Activated naive CD8-positive, alpha-beta T cell treated with anti-CD3 and anti-CD28 coated beads, Interleukin-2, amount 50 U/mL, for 16 hours (primary cell): ENCODE measurements at places on chromosomes 11 and 22.

GRCh38 chr11:92962446-92962845, 7.0 kb upstream of the MTNR1B start:
- no peak for DNase-seq

DNA sequence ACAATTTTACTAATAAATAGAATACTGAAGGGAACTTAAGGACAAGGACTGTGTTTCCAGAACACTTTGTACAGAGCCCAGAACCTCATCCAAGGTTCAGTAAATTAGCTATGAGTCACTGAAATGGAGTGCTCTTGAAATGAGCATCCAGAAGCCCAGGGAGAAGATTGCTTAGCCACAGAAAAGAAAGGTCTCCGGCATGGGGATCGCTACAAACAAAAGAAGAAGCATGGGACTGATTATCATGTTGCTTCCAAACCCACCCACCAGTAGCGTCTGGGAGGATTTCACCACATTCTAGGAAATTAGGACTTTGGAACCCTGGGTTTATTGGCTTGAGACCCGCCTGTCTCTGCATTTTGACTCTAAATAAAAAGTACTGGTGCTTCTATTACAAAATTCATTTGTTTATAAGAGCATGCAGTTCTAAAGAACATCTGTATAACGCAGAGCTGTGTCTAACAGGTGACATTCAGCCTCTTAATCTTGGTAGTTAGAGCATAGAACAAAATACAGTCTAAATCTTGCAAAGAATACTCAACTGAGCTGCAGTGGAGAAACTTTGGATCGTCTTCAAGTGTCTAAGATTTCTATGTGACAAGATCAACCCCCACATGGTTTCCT, 35.9 kb upstream of the SESN3 start:
- no peak for DNase-seq

GRCh38 chr11:120198787-120199469, 11.9 kb upstream of the OAF start:
- no peak for DNase-seq

DNA sequence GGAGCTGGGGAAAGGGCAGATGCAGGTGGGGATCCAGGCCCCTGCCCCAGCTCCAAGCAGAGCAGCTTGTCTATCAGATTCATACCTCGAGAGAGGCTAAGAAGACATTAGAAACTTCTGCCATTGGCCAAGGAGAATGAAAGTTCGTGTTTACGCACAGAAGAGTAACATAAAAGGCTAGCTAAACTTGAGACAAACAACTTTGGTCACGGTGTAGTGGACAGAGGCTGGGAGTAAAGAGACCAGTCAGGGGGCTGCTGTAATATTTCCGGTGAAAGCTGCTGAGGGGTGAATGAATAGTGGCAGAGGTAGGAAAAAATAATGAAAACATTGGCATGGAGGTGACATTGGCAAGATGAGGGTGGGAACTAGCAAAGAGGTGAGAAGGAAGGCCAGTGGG, 22.9 kb downstream of the PHF21B start:
- no peak for DNase-seq

DNA sequence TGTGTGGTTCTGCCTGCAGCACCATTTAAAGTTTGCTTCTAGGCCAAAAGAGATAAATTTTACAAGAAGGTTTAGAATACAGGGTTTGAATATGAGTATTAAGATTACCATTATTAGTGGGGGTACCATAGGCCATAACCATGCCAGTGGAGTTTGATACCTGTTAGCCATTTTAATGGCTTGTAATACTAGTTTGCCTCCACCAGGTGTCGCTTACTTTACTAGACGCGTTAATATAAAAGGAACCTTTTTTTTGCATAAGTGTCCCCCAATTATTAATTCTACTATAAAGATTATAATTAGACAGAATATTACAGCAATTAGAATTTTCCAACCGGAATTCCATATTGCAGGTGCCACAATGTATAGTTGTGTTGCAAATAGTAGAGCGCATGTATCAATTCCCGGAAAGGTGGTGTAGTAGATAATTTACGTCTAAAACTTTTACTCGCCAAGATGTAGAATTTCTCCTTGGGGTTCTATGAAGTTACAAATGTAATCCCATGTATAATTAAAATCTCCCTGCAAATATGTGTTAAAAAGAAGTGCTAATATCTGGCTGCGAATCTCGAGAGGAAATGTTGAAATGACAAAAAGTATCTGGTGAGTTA, 16.1 kb downstream of the MS4A6E start:
- no peak for DNase-seq

DNA sequence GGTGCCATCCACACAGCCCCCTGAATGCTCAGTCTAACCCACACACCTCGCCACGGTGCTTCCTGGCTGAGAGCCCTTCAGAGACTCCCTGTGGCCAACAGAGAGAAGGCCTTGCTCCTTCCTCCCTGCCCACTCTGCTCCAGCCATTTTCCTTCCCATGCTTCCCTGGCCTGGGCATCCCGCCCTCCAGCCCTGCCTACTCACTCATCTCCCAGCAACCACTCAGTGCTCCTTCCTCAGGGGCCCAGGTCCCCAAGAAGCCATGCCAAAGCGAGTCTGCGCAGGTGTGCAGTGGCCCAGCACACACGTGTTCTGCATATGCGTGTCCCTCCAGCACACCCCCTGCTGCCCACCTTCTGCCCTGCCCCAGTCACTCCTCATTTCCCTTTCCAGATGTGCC, 56.4 kb downstream of the NECTIN1 start:
- no peak for DNase-seq

DNA sequence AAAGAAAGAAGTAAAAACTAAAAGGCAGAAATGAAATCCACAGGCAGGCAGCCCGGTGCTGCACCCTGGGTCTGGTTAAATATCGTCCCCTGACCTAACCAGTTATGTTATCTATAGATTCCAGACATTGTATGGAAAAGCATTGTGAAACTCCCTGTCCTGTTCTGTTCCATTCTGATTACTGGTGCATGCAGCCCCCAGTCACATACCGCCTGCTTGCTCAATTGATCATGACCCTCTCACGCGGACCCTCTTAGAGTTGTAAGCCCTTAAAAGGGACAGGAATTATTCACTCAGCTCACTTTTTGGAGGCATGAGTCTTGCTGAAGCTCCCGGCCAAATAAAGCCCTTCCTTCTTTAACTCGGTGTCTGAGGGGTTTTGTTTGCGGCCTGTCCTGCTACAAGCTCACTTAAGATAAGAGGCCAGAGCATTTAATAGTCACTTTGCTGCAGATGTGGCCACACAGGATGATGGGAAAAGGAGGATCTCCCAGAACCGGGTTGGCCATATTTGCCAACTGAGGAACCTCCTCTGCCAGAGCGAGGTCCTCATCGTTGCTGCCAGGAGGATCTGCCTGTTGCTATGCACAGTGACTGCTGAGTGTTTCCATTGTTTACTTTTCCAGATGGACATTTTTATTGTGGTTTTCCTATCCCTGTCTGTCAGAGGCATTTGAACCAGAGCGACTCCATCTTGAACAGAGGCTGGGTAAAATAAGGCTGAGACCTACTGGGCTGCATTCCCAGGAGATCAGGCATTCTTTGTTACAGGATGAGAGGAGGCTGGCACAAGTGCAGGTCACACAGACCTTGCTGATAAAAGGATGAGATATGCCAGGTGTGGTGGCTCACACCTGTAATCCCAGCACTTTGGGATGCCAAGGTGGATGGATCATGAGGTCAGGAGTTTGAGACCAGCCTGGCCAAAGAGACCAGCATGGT, 10.2 kb downstream of the C11orf96 start:
- no peak for DNase-seq

GRCh38 chr11:86990031-86990430, 34.8 kb upstream of the FZD4 start:
- DNase-seq = no peak

DNA sequence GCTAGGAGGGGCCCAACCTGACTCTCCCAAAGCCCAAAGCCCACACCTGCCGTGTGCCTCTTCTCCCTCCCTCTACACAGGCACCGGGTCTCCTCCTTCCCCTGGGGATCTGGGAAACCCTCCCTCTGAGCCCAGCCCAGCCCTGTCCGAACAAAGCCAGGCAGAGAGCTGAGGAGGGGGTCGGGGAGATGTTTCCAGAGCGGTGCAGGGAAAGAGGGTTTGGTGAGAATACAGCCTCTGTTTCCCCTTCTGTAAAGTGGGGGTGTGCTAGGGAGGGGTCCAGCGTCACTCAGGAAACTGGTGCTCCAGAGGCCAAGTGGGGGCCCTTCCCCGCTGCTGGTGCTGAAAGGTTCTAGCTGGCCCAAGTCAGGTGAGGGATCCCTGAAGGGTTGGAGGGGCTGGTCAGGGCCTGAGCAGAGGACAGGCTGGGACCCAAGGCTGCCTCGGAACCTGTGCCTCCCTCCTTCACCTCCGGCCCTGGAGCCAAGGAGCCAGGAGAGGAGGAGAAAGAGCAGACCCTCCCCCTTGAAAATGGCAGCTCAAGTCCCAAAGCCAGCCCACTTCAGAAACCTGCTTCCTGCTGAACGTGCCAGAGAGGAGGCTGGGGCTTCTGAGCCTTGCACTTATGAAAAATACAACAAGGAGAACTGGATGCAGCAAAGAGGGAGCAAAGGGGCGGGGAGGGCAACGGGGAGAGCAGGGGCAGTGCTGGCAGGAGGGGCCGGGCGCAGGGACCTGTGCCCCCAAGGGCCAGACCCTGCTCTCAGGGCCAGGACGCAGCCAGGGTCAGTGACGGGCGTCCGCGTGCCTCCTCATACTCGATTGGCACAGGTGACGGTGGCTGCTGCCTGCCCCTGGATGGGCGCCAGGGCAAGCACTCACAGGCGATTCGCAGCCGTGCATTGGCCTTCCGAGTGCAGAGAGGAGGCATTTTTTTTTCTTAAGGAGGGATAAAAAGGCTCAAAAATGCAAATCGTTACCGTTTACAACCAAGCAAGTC, 43.2 kb downstream of the MACROD1 start:
- no peak for DNase-seq

- DNase-seq = no peak
Measured at GRCh38 chr11:73331138-73331916, 23.3 kb downstream of the ARHGEF17 start.

DNA sequence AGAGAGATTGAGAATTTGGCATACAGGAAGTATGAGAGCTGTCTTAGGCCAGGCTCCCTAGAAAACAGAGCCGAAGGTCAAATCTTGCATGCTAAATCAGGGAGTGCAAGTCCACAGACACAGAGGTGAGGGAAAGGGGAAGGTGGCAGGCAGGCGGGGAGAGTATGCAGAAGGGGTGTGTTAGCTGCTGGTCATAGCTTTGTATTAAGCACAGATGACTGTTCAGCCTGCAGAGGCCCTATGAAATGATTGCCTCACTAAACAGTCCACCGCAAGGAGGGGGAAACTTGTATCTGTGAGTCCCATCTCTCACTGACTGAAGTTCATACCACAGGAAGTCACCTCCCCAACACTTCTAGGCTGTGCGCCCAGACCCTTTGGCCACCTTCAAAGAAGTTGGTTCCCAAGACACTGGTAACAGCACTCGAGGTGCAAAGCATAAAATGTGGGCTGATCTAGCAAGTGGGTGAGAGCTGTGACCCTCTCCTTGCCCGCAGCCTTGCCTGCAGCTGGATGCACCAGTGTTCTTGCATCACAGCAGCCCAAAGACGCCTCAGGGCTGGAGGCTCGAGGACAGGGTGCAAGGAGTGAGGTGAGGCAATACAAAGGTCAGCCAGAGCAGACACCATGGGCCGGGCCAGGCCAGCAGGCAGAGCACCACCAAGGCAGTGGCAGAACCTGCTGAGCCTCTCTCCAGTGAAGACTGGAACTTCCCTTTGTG, 115.3 kb upstream of the TBCEL start:
- DNase-seq = no peak

GRCh38 chr11:116177521-116178210, 595.1 kb downstream of the BUD13 start:
- DNase-seq = no peak

DNA sequence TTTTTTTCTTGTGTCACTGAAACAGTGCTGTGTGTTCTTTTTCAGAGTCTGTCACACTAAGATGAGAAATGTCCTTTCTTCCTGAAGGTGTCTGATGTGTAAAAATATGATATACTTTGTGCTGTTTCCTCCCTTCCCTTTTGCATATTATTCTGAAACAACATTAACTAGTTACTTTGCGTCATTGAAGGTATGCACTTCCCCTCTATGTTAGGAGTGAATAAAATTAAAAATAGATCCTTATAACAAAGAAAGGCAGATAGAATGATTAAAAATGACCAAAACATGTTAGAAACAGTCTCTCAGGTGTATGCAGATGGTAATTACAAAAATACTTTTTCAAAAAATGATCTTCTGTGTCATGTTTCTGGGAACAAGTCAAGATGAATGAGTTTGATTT, 1.6 kb upstream of the RAB30 start:
- no peak for DNase-seq

GRCh38 chr11:69055212-69055586, 6.5 kb downstream of the TPCN2 start:
- no peak for DNase-seq

DNA sequence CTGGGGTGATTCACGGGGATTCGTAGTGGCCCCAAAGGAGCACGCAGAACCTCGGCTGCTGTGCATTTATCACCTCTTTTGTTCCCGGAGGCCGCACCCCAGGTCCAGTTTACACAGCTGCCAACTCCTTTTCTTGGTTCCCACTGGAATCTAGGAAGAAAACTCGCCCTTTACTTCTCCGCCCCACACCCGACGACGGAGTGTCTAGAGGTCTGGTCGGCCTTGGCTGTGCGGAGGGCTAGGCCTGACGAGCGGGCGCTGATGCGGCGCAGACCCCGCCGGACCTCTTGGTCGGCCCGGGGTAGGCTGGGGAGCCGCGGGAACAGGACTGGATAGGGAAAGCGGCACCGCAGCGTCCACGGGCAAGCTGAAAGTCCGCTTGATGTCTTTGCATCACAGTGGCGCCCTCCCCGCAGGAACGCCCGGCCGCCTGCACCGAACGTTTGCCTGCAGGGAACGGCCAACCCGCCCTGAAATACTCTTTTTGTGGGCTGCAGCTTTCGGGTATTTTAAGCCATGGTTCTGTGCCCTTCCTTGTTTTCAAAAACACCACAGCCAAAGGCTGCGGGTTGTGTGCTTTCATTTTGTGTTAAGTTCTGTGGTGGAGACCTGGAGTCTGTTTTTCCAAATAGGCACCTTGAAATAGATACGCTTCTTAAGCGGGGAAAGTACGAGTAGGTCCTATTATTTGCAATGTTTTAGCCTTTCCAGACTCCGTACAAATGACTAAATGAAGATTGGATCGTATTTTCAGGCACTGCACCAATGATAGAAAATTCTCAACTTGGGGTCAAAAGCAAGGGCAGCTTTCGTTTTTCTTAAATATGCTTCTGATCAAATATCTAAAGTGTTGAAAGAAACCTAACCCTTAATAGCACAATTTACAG, 829 bp upstream of the ZBED5 start:
- DNase-seq = no peak

GRCh38 chr11:106077609-106078455, at the start of gene AASDHPPT:
AASDHPPT (plus strand) TSS chr11:106077662; CDS start chr11:106077711, 49 bp downstream.
- no peak for DNase-seq

DNA sequence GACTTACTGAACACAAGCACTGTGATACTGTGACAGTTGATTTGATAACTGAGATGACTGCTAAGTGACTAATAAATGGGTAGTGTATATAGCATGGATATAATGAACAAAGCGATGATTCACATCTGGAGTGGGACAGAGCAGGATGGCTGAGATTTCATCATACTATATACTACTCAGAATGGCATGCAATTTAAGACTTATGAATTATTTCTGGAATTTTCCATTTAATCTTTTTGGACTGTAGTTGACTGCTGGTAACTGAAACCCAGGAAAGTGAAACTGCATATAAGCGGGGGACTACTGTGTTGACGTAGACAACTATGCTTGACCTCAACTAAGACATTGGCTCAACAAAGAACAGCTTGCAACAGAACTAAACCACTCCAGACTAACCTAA, 20.0 kb upstream of the NUCB2 start:
- DNase-seq = no peak
